ENCODE measurements at places on chromosomes 11 and 22.

GRCh38 chr22:40414838-40415505 lies 44.6 kb downstream of the SGSM3 start:
- H3K4me1 ChIP-seq, result no peaks in the 10 kb centered on the region
- peaks cover 46% of the 10 kb centered on the region for H3K36me3 ChIP-seq
- no peak overlapping the region for H3K4me3 ChIP-seq

DNA sequence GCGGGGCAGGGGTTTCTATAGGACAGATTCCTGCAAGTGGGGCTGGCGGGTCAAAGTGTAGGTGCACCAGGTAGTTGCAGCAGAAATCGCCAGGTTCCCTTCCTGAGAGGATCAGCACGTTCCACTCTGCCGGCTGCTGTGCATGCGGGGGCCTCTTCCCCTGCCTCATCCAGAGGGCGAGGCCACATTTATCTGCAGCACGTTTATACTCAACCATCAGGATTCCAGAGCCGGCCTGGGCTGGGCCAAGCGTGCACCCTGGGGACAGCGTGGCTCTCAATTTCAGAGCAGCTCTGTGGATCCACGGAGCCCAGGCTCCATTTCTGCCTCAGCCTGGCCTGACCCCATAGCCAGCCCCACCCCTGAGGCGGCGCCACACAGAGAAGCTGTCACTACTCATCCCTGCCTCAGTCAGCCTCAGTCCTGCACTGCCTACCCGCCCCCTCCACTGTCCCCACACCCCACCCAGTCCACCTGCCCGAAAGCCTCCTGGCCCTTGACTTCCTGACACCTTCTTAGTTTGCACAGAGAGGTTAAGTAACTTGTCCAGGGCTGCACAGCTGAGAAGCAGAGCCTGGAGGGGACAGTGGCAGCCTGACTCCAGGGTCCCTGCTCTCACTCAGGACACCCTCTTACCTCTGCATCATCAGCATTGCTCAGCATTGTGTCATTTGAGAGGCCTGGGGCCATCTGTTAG lies 45.9 kb upstream of the RTL6 start:
- no peaks in the 10 kb centered on the region for H3K4me1 ChIP-seq
- peaks cover 24% of the 10 kb centered on the region for H3K27me3 ChIP-seq
- H3K27ac ChIP-seq, result no peak overlapping the region
- DNase-seq, result no peak

DNA sequence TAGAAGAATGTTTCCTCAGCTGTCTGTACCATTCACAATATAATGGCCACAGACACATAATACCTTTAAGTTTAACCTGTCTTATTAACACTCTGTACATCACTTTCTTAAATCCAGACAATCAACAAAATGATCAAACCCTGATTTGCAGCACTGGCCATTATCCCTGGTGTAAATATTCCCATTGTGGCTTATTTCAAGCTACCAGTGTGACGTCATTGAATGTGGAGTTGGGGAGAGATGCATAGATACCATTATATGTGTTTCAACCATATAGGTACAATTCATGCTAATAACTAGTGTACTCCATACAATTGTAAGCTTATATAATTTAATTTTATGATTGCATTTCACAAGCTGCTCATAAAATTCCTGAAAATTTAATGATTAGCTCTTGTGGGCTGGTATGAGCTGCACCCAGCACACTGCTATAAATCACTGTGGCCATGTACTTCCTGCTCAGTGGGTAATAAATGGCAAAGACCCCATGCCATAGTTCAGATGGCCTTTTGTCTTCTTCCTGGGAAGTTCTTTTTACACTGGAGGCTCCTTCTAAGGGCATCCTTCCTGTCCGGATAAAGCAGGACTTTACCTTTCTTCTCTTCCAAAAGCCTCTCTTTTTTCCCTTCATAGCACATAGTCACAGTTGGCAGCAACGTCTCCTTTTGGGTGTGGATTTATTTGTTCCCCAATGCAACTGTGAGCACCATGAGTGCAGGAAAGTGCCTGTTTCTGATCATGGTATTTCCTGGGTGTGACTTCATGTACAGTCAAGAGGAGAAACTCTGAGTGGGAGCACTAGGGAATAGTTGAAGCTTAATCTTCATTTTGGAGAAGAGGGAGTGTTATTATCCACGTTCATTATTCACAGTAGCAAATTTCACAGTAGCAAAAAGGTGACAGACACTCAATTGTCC lies 87.8 kb downstream of the MIAT start:
- H3K36me3 ChIP-seq, result no peaks in the 10 kb centered on the region
- no peak for DNase-seq
- no peaks in the 10 kb centered on the region for H3K27me3 ChIP-seq
- peaks cover 16% of the 10 kb centered on the region for H3K4me1 ChIP-seq
- H3K4me3 ChIP-seq, result no peak overlapping the region

- DNase-seq, result no peak
- H3K36me3 ChIP-seq, result peaks cover 14% of the 10 kb centered on the region
- peaks cover 5% of the 10 kb centered on the region for H3K4me1 ChIP-seq
- no peaks in the 10 kb centered on the region for H3K27me3 ChIP-seq
- no peak overlapping the region for H3K4me3 ChIP-seq
Observed at GRCh38 chr11:68446046-68446725, 14.4 kb upstream of the PPP6R3 start.

DNA sequence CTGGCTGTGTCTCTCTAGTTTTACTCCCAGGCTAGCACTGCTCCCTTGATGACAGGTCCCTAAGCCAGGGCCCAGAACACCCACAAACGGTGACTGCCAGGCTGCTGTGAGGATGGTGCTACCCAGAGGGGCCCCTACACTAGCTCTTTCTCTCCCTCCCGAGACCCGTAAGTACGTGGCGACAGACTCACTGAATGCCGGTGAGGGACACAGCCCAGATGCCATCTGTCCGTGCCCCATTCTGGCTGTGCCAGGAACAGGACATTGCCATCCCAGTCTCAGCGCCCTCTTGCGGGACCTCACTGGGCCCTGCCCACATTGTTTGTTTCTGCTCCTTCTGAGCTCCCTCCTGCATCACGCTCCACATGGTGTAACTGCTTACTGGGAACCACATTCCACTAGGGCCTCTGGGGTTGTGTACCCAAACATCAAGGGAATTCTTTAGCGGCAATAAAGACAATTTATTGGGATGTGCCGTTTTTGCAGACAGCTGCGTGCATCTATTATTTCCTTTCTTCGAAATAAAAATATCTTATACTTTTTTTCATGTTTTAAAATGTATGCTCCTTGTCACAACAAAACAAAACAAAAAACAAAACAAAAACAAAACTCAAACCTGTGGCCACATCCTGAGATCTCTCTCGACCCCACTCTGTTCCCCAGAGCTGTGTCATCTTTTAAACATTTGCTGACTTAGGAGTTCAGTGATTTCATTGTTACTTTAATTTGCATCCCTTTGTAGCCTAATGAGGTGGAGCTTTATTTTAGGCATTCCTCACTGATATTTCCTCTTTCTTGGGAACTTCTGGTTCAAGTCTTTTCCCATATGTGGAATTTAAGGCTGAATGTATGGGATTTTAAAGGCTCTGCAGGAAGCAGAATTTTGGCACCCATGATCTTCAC lies 4.4 kb upstream of the TPCN2 start:
- H3K27ac ChIP-seq, result no peak overlapping the region
- DNase-seq, result peak; percentile 43
- no peak overlapping the region for H3K4me3 ChIP-seq
- H3K27me3 ChIP-seq, result no peaks in the 10 kb centered on the region
- peaks cover 5% of the 10 kb centered on the region for H3K4me1 ChIP-seq

DNA sequence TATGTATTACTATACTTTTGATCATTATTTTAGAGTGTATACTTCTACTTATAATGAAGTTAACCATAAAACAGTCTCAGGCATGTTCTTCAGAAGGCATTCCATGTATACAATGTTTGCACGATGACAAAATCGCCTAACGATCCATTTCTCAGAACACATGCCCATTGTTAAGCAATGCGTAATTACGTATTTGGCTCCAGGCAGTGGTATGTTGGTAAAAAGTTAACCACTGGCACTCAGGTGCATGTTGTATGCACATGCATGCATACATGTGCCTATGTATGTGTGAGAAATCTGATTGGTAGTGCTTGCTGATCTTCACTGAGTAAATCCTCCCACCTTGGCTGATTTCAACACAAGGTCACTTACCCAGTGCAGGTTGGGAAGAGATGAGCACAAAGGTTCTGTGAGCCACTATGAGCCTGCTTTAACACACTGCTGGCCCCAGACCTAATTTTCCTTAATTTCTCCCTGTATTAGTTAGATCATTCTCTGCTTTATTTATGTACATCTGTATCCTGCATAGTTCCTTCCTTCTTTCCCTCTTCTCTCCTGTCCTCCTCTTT lies 164.6 kb downstream of the ARHGAP42 start:
- no peaks in the 10 kb centered on the region for H3K4me1 ChIP-seq
- H3K4me3 ChIP-seq, result no peak overlapping the region
- peaks cover 2% of the 10 kb centered on the region for H3K36me3 ChIP-seq
- H3K27me3 ChIP-seq, result no peaks in the 10 kb centered on the region
- H3K27ac ChIP-seq, result no peak overlapping the region

- H3K4me3 ChIP-seq, result peak overlapping the region; percentile 20
- no peaks in the 10 kb centered on the region for H3K36me3 ChIP-seq
- peaks cover 41% of the 10 kb centered on the region for H3K4me1 ChIP-seq
- peak; percentile 43 for DNase-seq
- peak overlapping the region; percentile 97 for H3K27ac ChIP-seq
Observed at GRCh38 chr11:15843309-15843872, 513.0 kb downstream of the SOX6 start.

DNA sequence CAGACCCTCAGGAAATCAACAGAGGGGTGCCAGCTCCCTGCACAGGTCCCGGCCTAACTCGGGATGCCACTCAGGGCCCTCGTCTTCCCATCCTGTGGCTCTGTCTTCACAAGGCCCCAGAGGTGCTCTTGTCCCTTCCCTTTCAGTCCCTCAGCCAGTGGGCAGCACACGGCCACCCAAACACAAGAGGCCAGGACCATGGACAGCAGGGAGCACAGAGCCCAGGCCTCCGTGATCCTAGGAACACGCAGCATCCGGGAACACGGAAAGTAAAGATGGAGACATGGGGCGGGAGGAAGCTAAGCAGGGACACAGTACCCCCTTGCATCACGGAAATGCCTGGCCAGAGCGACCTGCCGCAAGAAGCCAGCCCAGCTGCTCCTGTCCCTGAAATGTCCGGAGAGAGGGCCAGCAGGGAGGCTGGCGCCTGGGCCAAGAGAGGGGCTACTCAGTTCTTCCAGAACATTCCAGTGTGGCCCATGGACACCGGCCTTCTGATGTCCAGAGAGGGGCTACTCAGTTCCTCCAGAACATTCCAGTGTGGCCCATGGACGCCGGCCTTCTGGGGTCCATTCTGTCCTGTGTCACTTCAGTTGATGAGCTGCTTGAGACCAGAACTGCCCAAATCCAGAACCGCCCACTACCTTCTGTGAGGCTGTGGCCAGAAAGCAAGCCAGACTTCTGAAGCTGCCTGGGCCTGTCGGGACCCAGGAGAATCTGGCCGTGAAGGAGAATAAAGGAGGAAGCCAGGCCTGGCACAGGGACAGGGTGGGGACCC lies 274.0 kb downstream of the BRD1 start:
- no peaks in the 10 kb centered on the region for H3K27me3 ChIP-seq
- H3K36me3 ChIP-seq, result no peaks in the 10 kb centered on the region
- DNase-seq, result peak; percentile 37
- no peak overlapping the region for H3K27ac ChIP-seq
- no peaks in the 10 kb centered on the region for H3K4me1 ChIP-seq

- DNase-seq, result no peak
- H3K36me3 ChIP-seq, result no peaks in the 10 kb centered on the region
- no peaks in the 10 kb centered on the region for H3K4me1 ChIP-seq
- no peaks in the 10 kb centered on the region for H3K27me3 ChIP-seq
Observed at GRCh38 chr22:41028841-41029240, 63.6 kb upstream of the EP300 start.

- H3K4me3 ChIP-seq, result no peak overlapping the region
- H3K27ac ChIP-seq, result no peak overlapping the region
- no peaks in the 10 kb centered on the region for H3K36me3 ChIP-seq
- H3K4me1 ChIP-seq, result peaks cover 8% of the 10 kb centered on the region
- H3K27me3 ChIP-seq, result no peaks in the 10 kb centered on the region
Observed at GRCh38 chr11:36374726-36375125, 78.6 kb downstream of the PRR5L start.

DNA sequence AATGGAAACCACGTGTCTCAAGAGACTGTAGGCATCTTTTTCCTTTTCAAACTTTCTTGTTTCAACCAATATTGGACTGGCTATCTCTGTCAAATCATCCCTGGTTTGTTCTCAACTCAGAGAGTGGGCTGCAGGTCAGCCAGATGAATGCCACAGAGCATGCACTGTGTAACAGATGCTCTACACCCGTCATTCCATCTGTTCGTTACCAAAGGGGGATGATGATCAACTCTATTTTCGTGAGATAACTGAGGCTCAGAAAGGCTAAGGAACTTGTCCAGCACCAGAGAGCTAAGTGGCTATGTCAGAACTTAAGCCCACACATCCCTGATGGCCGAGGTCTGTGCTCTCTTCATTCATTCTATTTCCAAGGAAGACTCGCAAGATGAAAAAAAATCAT lies 42.1 kb downstream of the SLC1A2 start:
- H3K27me3 ChIP-seq, result no peaks in the 10 kb centered on the region
- H3K4me3 ChIP-seq, result no peak overlapping the region
- no peak overlapping the region for H3K27ac ChIP-seq
- H3K36me3 ChIP-seq, result no peaks in the 10 kb centered on the region

DNA sequence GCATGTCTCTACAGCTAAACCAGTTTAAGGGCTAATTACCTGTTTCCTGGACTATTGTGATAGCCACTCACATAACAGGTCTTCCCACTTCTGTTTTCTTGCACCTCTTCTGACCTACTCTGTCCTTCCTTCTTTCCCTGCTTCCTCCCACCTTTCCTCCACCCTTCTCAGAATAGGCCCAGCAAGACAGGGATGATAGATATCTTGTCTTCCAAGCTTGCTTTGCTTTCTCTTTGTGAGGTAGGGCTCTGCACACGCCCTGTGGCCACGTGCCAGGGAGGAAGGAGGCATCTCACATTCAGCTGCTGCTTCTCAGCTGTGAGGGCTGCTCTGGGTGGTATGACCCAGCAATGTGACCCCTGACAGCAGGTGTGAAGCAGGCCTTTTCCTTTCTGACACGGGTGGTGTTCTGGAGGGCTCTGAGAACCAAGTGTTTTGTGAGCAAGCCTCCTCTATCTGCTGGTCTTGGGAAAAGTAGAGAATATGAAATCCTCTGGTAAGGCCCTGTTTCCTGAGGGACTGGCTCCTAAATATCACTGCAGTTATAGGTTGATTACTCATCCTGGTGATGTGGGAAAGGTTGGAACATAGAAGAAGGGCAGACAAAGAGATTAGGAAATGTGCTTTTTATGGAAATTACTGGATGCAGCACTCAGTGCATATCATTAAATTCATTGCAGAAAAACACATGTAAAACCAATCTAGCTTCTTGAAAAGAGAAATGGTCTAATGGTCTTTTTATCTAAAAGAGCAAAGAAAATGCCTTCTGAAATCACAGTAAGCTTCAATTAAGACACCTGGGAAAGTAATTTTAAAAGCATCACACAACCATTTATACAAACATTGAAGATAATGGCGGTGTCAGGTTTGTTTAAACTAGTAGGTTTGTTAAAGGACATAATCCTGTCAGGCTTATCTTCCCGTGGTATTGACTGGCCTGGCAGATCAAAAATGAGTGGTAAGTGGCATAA lies 8.5 kb downstream of the AMOTL1 start:
- H3K27me3 ChIP-seq, result no peaks in the 10 kb centered on the region
- H3K4me1 ChIP-seq, result peaks cover 5% of the 10 kb centered on the region
- no peak overlapping the region for H3K27ac ChIP-seq
- H3K4me3 ChIP-seq, result no peak overlapping the region
- no peaks in the 10 kb centered on the region for H3K36me3 ChIP-seq

GRCh38 chr11:132052904-132053303 lies 682.5 kb downstream of the NTM start:
- no peaks in the 10 kb centered on the region for H3K27me3 ChIP-seq
- H3K27ac ChIP-seq, result no peak overlapping the region
- no peaks in the 10 kb centered on the region for H3K4me1 ChIP-seq
- DNase-seq, result no peak

- peak overlapping the region; percentile 90 for H3K27ac ChIP-seq
- H3K4me3 ChIP-seq, result peak overlapping the region; percentile 58
- H3K27me3 ChIP-seq, result no peaks in the 10 kb centered on the region
Observed at GRCh38 chr11:83156144-83156995, 561 bp upstream of the PCF11 start.

All from neuronal stem cell (in vitro differentiated cells).